Mucosa of descending colon (tissue), 3 donors: ENCODE measurements at places on chromosomes 2 and 18. TPM values are rescaled to one million over a fixed set of nuclear protein-coding genes. Genes with fewer than 3 reads are reported as not detected.

The OSR1 gene
- 8.1 TPM for total RNA-seq

The SKOR2 gene
- not detected for total RNA-seq

The ARHGAP15 gene
- 8.2 TPM for total RNA-seq

- peak; percentile 72 for DNase-seq
Measured at GRCh38 chr2:84906108-84906899, 848 bp downstream of the TMSB10 start.

DNA sequence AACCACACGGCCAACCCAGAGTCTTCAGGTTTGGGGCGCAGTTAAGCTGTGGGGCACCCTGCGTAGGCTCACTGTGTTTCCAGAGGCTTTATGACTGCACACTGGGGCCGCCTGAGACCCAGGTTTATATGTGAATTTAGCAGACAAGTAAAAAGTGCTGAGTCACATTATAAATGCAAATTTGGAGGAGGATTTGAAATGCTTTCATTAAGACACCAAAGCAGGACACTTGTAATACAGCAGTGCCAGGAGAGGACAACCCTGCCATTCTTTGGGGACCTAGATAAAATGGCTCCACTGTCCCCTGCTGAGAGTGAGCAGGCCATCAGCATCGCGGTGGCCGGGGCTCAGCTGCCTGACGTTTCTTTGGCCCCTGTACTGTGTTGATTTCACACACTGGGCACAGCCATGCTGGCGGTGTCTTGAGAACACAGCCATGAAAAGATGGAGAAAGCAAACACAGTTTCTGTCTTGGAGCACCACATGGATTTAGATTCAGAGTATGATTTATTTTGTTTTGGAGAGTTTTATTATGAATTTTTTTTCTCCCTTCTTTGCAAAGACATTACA, 10.2 kb downstream of the ACKR3 start:
- DNase-seq, result no peak

DNA sequence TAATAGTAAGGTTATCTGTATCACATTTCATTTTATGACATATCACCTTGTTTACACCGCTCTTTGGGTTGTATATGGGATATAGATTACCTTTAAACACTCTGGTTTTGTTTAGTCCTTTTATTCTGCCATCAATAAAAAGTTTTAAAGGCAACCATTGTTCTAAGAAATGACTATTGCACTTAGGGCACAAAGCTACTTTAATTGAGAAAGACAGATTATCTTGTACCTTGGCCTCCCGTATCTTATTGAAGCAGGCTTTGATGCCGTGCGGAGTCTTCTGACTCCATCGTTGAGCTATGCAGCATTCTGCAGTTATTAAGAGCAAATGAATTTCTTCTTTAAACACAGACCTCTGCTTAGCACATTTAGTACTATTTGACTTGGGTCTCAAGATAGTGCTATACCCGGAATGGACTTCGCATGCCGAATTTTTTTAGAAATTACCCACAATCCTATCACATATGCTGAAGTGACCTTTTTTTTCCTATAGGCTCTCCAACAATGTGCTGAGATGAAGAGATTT, 16.7 kb downstream of the PKDCC start:
- DNase-seq, result peak; percentile 63

DNA sequence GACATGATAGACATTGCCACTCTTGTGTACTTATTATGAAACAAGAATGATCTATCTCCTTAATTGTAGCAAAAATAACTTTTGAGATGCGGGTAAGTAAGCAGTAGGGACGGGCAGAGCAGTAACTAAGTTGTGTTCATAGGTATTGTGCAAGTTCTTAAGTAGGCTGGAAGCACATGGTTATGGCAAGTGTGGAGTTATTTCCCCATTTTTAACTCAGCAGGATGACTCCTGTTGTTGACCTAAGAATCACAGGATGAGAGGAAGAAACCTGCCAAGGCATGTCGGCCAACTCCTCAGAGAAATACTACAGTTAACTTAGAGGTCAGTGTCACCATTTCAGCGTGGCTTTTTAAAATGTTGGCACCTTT, 51.1 kb upstream of the FN1 start:
- no peak for DNase-seq

- no peak for DNase-seq
Measured at GRCh38 chr2:126908721-126909177, 10.1 kb downstream of the TEX51 start.

DNA sequence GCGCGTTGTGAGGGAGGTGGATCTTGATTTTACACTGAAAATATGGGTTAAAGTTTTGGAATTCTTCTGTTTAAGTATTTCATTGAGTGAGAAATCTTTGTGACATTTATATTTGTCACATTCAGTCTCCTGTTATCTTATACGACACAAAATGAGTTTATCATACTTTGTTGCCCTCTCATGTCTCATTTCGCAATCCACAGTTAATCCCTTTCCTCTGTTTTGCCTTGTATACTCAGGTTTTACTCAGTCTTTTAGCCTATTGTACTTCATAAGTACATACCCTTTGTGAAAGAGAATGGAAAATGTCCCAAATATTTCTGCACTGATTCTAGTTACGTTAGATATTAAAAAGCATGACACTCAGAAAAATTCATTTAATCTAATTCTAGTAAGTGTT, 142.7 kb downstream of the ATP9B start:
- no peak for DNase-seq

DNA sequence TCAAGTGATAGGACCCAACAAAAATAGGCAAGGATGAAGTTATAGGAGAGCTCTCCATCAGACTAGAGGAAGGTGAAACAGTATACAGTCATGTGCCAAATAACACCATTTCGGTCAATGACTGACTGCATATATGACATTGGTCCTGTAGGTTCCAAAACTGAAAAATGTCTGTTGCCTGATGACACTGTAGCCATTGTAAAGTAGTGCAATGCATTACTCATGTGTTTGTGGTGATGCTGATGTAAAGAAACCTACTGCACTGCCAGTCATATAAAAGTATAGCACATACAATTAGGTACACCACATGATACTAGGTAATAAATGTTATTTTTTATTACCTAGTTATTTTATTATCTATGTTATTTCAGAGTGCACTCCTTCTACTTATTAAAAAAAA, 147.9 kb downstream of the GREB1L start:
- no peak for DNase-seq

GRCh38 chr2:46666044-46666679, 186.8 kb downstream of the TMEM247 start:
- peak; percentile 46 for DNase-seq

GRCh38 chr18:79790996-79791972, 6.5 kb upstream of the KCNG2 start:
- DNase-seq, result peak; percentile 6

GRCh38 chr2:11344342-11344955, at the start of gene ROCK2:
Gene ROCK2, minus strand, starts transcription at chr2:11344636. Its CDS starts 500 bp downstream, at chr2:11344136.
- DNase-seq, result peak; percentile 93

DNA sequence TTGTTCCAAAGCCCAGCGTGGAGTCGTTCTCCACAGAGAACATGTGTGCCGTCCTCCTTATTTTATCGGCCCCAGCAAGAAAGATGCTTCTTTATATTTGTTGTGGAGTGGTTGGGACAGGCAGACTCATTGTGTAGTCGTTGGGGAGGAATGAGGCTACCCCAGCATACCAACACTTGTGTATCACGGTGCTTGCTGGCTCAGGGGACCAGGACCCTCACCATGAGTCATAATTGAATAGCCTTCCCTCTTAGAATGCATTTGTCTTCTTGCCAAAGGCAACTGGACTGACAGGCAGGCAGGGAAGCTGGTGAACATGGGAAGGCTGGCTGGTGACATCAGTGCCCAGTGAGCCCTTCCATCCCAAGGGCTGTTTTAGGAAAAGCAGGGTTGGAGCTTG, 4.7 kb downstream of the CAPN10 start:
- no peak for DNase-seq

- DNase-seq, result no peak
Measured at GRCh38 chr18:35406666-35407065, 29.5 kb upstream of the ZNF396 start.

DNA sequence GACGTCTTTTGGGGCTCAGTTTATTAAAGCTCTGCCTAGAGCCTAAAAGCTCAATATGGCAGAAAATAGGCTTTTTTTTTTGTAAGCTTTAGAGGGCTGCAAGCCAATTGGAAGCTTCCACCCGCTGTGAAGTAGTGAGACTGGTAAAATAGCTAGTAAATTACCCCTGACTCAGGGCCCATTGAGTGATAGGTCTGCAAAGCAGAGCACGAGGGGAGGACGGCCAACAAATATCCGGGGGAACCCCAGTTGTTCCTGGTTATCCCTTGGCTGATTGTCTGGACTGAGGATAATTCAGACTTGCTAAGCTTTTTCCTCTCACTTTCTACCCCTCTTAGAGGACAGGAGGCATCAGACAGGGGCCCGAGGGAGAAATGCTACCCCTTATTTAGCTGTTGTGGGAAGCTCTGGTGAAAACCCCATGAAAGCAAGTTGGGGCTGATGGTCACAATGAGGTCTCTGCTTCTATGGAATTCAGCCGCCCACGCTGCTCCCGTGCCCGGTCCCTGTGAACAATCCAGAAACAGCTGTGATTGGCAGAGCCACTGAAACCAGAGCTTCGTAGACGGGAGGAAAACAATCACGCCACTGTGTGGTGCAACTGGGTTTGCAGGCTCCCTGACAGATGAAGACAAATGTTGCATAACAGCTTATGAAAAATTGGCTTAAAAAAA, 141.9 kb upstream of the LGALSL start:
- DNase-seq, result peak; percentile 57

GRCh38 chr18:74944676-74945075, 264.3 kb downstream of the PTGR3 start:
- DNase-seq, result no peak

- DNase-seq, result no peak
Measured at GRCh38 chr18:9826685-9827084, 59.1 kb upstream of the TXNDC2 start.
